ENCODE measurements at places on chromosomes 4 and X.

GRCh38 chr4:23441530-23442069 lies 448.2 kb downstream of the PPARGC1A start:
- no peak for DNase-seq

GRCh38 chr4:104615926-104616325 lies 121.2 kb upstream of the CXXC4 start:
- DNase-seq: no peak

GRCh38 chr4:94665500-94666404 lies 92.0 kb upstream of the BMPR1B start:
- DNase-seq: no peak

DNA sequence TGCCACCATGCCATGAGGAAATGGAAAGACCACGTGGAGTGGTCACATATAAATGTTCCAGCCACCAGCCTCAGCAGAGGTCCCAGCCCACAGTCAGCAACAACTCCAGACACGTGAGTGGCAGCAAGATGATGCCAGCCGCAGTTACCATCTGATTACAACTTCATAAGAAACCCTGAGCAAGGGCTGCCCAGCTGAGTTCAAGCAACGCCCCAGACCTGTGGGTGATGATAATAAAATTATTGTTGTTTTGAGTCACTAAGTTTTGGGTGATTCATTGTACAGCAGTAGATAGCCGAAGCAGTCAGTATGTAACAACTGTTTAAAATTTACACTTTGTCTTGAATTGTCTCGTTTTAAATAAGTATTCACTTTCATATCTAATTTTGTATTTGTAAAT lies 5.8 kb upstream of the CCNG2 start:
- DNase-seq: no peak

GRCh38 chrX:21905313-21905712 lies 35.2 kb upstream of the SMS start:
- no peak for DNase-seq

GRCh38 chrX:117860517-117860916 lies 256.1 kb downstream of the KLHL13 start:
- no peak for DNase-seq

- no peak for DNase-seq
Measured at GRCh38 chr4:55312489-55313101, 33.4 kb upstream of the SRD5A3 start.

GRCh38 chr4:159607809-159608208 lies 504.9 kb downstream of the RAPGEF2 start:
- no peak for DNase-seq

Measured in hepatic stellate cell (primary cell).